ENCODE measurements at places on chromosomes 13 and 19. TPM values are rescaled to one million over a fixed set of nuclear protein-coding genes. Genes with fewer than 3 reads are reported as not detected.

DNA sequence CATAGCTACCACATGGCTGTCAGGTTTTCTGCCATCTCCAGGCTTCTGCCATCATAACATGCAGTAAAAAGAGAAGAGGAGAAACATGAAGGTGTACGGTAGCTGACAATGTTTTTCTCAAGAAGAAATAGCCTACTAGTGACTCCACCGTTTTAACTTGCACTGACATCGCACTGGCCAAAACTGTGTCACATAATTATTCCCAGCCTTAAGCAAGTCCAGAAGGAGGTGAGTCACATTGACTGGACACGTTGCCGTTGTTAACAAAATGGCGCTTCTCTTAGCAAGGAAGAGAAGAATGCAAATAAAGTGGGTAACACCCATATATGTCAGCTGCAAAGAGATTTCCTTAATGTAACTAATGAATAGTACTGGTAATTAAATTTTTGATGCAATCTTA lies 810.4 kb upstream of the SLC10A2 start:
- no peak for DNase-seq

DNA sequence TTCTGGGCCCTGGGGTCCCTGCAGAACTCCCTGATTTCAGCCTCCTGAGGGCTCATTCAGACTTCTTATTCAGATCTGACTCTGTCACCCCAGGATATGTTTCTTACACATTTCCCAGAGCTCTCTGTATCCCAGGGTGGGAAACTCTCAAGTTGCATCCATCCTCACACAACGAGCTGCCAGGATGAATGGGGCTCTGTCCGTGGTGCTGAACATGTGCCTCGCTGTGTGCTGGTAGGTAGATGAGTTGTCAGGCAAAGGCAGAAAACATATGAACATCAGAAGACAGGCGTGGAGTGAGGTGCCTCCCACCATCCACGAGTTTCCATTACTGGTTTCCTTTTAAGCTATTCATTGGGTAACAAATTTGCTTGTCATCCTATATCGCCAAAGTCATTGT lies 11.4 kb upstream of the IGFL1 start:
- DNase-seq: peak; percentile 63

- DNase-seq: no peak
Measured at GRCh38 chr19:19575411-19575810, 37.3 kb downstream of the CILP2 start.

DNA sequence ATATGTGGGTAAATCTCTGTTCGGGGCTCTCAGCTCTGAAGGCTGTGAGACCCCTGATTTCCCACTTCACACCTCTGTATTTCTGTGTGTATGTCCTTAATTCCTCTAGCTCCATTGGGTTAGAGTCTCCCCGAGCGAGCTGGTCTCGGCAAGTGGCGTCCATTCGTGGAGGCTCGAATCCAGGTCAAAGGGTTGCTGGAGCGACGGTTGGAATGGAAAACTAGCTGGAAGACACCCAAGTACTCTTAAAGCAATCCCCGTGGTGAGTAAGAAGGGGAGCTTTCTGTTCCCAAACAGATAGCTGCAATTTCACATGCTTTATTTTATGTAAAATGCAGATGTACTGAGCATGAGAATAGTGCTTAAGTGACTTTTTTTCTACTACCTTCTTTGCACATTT lies 277.5 kb upstream of the SGCG start:
- no peak for DNase-seq

- DNase-seq: no peak
Measured at GRCh38 chr13:25654322-25654721, 282.5 kb downstream of the ATP8A2 start.

The FAAP24 gene
- 10.0 TPM for total RNA-seq

The UBE2L5 gene
- not detected for total RNA-seq

Data from A673 (cell line).